ENCODE measurements at places on chromosomes 5 and 9.

- DNase-seq = no peak
These were observed 5.0 kb upstream of the PTGER4 start for GRCh38 chr5:40674661-40675235.

GRCh38 chr5:42507451-42508097 is 84.3 kb downstream of the GHR start:
- DNase-seq = no peak

DNA sequence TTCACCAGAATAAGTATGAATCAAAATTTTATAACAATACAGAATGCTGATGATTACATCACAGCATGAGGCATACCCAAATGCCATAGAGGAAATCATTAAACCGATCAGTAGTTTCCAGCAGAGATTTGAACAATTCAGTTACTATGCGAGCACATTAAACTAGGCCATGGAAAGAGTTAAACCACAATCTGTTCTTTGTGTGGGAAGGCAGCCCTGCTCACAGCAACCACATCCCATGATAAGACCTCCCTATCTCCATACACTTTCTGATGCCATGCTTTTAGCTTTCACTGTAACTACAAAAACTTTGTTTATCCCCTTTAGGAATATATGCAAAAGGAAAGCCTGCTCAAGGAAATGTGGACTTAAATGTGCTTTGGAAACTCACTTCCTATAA is 4.5 kb downstream of the NFIB start:
- DNase-seq = no peak

DNA sequence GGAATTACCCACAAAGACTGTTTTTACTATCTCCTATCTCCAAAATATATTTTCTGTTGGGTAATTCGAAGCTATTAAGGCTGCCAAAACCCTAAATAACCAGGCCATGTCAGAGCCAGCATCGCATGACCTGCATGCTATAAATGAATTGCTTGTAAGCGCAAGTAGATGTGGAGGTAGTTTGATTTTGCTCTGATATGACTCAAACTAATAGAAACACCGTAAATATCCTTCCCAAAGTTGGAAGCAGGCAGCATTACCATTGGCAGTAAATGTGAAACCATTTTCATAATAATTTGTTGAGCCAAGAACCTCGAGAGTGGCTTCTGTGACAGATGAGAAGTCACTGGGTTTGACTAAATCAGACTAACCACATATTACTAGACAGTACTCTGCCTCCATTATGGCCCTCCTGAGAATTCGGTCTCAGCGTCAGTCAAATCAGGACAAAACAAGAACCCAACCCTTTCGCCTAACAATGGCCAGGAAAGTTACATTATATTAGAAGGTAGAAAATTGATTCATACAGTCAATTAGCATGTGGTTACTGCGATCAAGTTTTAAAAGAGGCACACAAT is 289.8 kb downstream of the SPOCK1 start:
- DNase-seq = no peak

DNA sequence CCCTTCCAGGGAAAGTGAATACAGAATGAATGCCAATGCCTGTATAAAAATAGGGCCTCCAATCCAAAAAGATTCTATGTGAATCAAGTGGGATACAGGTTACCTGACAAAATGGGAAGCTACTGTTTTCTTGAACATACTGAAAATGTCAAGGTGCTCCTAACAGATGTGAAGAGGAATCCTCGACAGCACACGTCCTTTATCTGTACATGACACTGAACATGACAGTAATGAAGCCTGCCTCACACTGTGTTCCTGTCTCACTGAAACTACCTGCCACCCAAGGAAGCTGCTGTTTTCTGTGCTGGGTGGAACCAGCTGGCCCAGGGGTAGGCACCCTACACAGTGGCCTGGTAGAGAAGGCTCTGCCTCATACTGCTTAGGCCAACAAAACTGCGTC is 165.3 kb upstream of the RAPGEF1 start:
- DNase-seq = no peak

DNA sequence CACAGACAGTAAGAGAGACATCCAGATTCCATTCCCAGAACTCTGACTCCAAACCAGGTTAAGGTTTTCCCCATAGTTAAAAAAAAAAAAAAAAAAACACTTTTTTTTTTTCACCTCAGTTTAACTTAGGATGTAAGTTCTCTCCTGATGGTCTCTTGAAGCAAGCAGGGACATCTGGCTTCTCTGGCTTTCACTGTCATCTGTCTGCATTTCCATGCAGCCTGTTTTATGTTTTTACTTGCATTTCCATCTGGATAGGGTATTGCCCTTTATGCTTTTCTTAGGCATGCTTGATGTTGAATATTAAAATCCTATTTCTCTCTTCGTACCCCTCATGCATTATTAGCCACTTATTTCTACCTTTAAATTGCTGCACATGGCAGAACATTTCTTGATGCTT is 135.3 kb upstream of the WWC1 start:
- no peak for DNase-seq
